ENCODE measurements at places on chromosomes 1 and 21.

GRCh38 chr1:182476625-182477024, 26.7 kb downstream of the RGSL1 start:
- no peak for DNase-seq

DNA sequence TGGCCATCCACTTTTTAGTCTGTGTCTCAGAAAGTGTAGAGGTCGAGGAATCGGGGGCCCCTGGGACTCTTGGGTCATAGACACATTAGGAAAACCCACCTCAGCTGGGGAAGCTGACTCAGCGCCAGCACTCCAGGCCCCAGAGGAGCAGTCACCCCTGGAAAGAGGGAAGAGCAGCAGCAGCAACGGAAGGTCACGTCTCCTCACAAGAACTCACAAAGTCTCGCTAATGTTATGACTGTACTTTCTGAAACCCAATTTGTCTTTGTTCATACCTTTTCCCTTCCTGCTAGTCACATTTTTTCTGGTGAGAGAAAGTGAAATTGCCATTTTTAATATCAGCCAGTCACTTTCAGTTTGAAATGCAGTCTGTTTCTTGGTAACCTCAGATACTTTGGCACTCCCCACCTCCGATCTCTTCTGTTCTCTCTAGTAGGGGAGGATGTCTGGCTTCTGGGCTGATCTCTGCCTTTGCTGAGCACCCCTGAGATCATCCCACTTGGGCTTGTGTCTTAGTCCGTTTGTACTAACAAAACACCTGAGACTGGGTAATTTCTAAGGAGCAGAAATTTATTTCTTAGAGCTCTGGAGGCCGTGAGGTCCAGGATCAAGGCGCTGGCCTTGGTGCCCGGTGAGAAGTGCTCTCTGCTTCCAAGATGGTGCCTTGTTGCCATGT, 6.0 kb upstream of the NLRP3 start:
- DNase-seq, result no peak

DNA sequence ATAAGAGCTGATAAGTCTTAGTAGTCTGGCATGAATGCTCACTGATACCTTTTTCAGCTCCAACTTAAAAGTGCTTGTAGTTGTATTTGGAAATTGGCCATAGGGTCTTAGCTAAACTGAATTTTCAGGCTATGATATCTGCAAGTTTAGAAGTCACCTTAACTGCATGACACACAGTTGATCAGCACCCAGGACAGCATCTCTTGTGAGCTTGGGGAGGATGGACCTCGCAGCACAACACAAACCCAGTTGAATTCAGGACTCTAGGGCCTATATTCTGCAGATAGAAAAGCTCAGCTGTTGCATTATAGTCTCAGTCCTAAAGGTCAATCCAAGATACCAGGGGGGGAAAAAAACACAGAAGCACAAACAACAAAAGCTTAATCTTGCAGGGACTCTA, 394.3 kb downstream of the KCNH1 start:
- DNase-seq, result no peak

DNA sequence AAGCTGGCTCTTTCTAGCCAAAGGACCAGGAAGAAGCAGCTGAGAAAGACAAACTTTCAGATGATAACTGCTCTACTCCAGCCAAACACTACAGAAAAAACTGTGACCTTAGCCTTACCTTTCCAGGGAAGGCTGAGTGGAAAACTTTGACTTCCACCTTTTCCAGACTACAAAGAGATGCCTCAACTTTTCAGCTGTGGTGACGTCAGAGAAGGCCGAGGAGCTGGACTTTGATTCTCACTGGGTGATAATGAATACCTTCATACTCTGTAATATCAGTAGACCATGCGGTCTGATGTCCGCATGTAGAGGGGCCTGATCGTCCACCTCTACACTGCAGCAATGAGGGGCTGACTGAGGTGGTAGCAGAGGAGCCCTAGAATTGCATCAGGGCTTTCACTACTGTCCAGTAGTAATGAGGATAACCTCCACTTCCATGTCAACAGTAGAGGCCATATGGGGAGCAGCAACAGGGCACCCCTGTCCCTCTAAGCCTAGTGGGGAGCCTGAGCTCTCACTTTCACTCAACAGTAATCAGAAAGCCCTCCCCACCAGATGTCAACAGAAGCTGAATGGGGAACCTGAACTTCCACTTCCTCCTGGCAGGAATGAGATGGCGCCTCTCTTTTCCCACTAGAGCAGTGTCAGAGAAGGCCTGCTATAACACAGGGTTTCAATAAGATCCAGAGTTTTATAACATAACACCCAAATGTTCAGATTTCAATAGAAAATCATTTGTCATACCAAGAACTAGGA, 28.4 kb upstream of the PADI1 start:
- no peak for DNase-seq

- DNase-seq, result no peak
These were observed at the start of gene ACTL8 for GRCh38 chr1:17755120-17755519. Gene ACTL8 (plus strand): TSS chr1:17755333. CDS start chr1:17823009, 67,676 bp downstream.

Measured in anterior cingulate cortex (tissue), 58 donors.